ENCODE measurements at places on chromosomes 12 and 14.

DNA sequence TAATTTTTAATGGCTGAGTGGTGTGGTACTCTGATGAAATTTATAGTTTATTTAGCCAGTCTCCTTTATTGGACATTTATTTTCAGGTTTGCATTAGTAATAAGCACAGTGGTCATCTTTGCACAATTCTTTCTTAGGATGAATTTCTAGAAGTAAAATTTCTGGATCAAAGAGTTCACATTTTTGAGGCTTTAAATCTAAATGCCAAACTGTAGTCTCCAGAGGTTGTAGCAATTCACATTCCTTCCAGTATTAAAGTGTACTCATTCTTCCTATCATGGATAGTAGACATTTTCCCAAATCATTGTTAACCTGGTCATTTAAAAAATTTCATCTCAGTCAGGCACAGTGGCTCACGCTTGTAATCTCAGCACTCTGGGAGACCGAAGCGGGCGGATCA, 24.8 kb downstream of the SLC39A9 start:
- DNase-seq = no peak

- no peak for DNase-seq
Observed at GRCh38 chr12:64175254-64175945, 46.7 kb downstream of the KICS2 start.

- DNase-seq = no peak
Observed at GRCh38 chr14:102945346-102946130, 23.1 kb downstream of the AMN start.

DNA sequence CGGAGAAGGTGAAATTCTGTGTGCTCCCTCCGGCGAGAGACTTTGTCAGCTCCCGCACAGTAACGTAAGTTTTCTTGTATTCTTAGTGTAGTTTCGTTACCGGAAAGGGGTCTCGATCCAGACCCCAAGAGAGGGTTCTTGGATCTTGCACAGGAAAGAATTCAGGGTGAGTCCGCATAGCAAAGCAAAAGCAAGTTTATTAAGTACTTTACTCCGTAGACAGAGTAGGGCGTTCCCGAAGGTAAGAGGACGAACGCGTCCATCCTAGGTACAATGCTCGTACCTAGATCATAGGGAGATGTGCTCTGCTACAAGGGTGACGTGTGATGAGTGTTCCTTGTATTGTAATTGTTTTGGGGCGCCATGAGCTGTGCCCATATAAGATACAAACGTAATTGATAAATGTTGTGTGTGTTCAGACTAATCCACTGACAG, 293 bp downstream of the IFI27L1 start:
- no peak for DNase-seq

All from GDM1 (cell line).